Transverse colon (tissue), 4 donors: ENCODE measurements at places on chromosomes 4 and X. TPM values are rescaled to one million over a fixed set of nuclear protein-coding genes. Genes with fewer than 3 reads are reported as not detected.

RIPPLY1 gene
- total RNA-seq = not detected

CPE gene
- 29.1 TPM for total RNA-seq

CFAP47 gene
- 0.14 TPM for total RNA-seq

UGT2B10 gene
- total RNA-seq = not detected

CCSER1 gene
- total RNA-seq = 31.8 TPM

HSD17B13 gene
- 1.1 TPM for total RNA-seq

GABRG1 gene
- not detected for total RNA-seq

ABCG2 gene
- 31.9 TPM for total RNA-seq

FRG2 gene
- total RNA-seq = not detected

TRPC5OS gene
- total RNA-seq = not detected

ZNF718 gene
- total RNA-seq = 4.9 TPM

SERPINA7 gene
- not detected for total RNA-seq

NOP14 gene
- 43.0 TPM for total RNA-seq
